ENCODE measurements at places on chromosomes 11 and 22.
A peak's percentile ranks its signal among the peaks of the same experiment; 100 is the strongest.

DNA sequence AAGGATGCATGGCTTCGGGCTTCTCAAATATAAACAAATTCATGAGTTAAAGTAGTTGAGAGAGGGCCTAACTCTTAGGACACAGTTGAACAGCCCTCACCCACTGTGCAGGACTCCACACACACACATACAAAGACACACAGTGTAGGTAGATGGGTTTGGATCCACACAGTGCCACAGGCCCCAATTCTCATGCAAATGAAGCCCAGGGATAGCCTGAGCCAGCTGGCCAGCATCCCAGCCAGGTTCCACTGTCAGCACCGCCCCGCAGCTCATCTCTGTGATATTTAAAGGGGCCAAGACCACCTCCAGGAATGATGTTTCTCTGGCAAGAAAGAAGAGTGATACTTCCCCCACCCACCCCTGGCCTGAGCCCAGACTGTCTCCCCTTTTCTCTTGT, 11.7 kb downstream of the SLC35C1 start:
- no peak for DNase-seq

- DNase-seq = no peak
These were observed 98.3 kb downstream of the ELP4 start for GRCh38 chr11:31607914-31608313.

DNA sequence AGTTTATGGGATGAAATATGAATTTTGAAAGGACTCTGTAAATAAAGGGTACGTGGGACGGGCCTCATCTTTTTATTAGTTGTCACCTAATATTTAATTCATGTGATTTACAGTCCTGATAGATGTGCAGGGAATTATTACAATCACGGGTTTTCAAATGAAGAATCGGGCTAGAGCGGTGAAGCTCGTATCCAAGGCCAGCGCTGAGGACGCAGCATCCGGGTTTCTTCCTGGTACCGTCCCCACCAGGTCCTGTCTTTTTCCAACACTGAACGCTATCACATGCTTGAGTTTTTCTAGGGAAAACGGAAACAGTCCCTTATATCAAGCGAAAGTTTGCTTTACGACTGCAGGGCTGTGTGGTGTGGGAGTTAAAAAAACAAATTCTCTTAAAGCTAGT, 787 bp downstream of the SMDT1 start:
- peak; percentile 40 for DNase-seq

DNA sequence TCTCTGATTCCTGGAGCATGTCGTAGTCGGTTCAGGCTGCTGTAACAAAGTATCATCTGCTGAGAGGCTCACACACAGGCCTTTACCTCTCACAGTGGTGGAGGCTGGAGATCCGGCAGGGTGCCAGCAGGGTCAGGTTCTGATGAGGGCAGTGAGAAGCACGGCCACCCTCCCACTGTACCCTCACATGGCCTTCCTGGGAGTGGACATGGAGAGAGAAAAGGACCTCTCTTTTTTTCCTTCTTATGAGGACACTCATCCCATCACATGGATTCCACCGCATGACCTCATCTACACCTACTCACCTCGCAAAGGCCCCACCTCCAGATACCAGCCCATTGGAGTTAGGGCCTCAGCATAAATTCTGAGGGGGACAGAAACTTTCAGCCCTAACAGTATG, 99.5 kb downstream of the BCR start:
- DNase-seq = no peak

GRCh38 chr11:124441081-124441480, 4.4 kb downstream of the OR8B8 start:
- DNase-seq = no peak

- DNase-seq = no peak
These were observed 35.2 kb upstream of the CLDN5 start for GRCh38 chr22:19559324-19559811.

GRCh38 chr11:130486987-130487923, 38.8 kb downstream of the ADAMTS15 start:
- DNase-seq = no peak

GRCh38 chr11:17416492-17416891, 28.0 kb upstream of the KCNJ11 start:
- DNase-seq = no peak

GRCh38 chr11:69949327-69949726, 128.8 kb upstream of the ANO1 start:
- no peak for DNase-seq

DNA sequence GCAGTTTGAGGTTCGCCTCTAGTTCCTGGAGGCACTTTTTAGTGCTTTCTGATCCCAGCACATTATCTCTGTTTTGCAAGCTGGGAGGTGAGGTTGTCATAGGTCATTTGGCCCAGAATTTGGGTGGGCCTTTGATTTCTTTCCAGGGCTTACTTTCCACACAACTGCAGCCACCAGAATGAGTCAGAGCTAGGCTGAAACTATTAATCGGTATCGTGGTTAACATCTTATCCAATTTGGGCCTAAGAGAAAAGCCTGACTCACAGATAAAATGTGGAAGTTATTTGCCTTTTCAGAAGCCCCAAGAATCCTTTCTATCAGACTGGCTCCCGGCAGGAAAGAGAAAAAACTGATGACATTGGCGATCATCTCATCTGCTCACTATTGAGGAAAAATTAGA, 166.4 kb downstream of the KIRREL3 start:
- DNase-seq = no peak

DNA sequence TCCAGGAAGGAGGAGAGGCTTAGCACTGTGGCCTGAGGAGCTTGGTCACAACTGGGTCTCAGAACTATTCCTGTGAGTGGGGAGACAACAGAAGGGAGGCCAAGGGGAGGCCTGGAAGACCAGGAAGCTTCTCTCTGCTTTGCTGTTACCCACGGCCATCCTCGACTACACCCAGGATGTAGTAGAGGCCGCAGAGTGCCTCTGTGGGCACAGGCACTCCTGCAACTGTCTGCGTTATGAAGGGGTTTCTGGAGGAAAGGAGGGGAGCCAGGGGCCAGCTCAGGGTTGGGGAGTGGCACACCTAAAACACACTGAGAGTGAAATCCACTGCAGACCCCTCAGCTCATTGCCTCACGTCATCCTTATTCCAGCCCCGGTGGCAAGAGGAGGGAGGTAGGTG, 3.8 kb upstream of the MFRP start:
- DNase-seq = no peak

DNA sequence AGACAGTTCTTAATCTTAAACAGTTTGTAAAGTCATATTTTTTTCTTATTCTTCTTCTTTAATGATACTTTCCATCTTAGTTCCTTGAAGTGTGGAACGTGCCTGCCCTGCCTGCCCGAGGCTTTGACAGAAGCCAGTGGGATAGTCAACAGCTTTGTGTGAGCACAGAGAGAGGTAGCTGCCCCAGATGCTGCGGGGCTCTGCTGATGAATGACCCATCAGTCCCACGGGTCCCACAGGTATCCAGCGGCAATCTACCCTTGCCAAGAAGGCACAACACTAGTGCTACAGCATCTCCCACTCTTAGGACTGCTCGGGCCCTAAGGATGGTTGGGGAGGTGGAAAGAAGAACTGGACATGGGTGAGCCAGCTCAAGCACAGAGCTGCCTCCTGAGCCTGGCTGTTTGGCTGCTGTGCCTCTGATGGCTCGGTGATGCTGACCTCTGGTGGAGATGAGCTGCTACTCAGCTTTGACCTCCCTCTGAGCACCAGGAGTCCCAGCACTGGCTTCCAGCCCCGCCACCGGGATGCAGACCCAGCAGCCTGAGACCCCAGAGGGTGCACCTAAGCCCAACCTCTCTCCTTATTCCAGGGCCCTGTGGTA, 11.8 kb upstream of the APLNR start:
- DNase-seq = peak; percentile 41

DNA sequence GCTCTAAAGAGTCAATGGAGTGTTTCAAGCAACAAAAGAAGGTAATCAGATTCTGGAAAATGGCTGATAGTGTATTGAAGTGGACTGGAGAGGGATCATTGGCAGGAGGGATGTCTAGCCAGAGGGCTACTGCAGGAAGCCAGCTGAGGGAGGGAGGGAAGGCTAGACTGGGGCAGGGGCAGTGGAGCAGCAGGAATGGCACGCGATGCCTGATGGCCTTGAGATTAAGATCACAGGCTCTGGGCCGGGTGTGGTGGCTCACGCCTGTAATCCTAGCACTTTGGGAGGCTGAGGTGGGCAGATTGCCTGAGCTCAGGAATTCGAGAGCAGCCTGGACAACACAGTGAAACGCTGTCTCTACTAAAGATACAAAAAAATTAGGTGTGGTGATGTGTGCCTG, 47.5 kb upstream of the PRDM11 start:
- no peak for DNase-seq

Measured in NCI-H1105 treated with DMSO at 0.1 percent for 48 hours (cell line).